ENCODE measurements at places on chromosomes 11 and 22.

- no peak for DNase-seq
Measured at GRCh38 chr22:20423906-20424551, 13.6 kb downstream of the SCARF2 start.

- no peak for DNase-seq
Measured at GRCh38 chr22:37775785-37776638, 31.7 kb upstream of the GCAT start.

DNA sequence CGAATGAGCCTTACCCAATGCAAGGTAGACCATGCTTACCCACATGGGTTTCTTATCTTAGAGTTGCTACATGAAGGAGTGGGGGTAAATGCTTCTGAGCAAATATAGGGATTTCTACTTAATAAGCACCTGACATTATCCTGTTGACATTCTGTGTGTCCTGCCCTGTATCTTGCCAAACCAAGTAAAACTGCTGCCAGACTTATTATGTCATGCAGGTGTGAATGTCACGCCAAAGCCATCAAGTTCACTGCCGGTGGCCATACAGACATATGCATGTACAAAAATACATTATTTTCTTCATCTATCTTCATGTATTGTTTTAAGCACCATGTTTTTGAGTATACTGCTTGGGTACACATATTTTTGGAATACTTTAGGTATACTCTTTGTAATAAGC, 70.2 kb downstream of the NOX4 start:
- DNase-seq: no peak

- DNase-seq: no peak
Measured at GRCh38 chr11:26137651-26138050, 194.3 kb upstream of the ANO3 start.

DNA sequence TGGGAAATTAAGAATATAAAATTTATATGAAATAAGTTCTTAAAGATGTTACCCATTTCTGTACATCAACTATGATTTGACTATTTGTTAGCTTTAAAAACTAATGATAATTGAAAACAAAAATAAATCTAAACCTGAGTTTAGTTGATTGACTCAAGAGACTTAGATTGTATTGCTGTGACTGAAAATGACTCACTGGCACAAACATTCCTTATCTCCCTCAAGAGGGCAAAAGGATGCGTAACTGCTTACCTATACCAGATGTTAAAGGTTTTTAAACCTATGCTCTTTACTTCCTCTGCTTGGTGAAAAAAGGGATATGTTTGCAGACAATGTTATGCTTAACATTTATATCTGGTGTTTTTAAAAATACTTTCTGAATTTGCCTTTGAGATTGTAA, 30.3 kb downstream of the ATM start:
- no peak for DNase-seq

- DNase-seq: no peak
Measured at GRCh38 chr22:39717099-39717498, 146.5 kb downstream of the CACNA1I start.

- DNase-seq: no peak
Measured at GRCh38 chr11:47532597-47533213, 20.2 kb downstream of the CELF1 start.

GRCh38 chr22:32957200-32957803, 100.9 kb downstream of the SYN3 start:
- DNase-seq: no peak

DNA sequence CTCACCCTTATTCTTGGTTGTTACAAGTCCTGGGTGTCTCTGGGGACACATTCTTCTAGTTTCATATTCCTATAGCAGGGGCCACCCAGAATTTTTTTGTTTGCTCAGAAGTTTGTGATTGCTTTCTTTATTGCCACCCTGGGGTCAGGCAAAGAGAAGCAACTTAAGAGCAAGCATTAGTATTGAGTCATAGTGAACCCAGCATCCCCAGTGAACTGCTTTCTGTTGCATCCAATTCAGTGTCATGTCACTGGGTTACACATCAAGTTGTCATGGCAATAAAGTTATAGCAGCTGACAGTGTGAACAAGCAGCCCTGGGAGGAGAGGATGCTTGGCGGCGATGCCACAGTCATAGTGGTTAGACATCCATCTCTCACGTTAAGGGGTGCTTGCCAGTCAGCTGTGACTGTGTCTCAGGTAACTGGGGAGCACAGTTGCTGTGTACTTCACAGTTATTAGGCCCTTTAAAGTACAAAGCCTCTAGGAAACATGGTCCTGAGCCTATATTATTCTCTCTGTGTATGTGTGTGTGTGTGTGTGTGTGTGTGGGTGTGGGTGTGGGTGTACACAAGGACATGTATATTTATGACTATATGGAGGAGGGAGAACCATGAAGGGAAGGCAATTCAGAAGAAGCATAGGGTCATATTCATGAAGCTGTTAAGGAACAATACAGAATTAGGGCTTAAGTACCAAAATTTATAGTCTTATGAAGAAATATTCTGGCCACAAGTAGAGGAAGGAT, 52.5 kb downstream of the TRIM44 start:
- DNase-seq: peak; percentile 21

- DNase-seq: no peak
Measured at GRCh38 chr11:83827940-83828554, 541.9 kb upstream of the CCDC90B start.

DNA sequence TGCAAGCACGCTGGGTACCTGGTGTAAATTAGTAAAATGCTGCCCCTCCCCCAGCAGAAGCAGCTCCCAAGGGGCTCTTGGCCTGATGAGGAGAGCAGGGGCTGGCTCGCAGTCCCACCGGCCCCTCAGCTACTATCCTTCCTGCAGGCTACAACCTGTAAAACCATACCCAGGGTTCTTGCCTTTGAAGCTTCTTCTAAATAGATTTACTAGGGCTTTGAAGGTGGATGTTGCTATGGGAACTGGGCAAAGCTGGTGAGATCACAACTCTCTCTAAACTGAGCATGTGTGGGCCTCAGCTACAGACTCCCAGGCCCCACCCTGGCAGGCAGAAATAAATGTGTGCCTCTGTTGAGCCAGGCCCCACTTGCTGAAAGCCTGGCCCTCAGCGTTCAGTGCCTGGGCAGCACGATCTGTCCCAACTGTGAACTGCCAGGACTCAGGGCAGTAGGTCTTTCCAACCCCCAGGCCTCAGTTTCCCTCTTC, 18.5 kb downstream of the CD5 start:
- no peak for DNase-seq

GRCh38 chr22:21582801-21583740, 15.6 kb downstream of the UBE2L3 start:
- no peak for DNase-seq

DNA sequence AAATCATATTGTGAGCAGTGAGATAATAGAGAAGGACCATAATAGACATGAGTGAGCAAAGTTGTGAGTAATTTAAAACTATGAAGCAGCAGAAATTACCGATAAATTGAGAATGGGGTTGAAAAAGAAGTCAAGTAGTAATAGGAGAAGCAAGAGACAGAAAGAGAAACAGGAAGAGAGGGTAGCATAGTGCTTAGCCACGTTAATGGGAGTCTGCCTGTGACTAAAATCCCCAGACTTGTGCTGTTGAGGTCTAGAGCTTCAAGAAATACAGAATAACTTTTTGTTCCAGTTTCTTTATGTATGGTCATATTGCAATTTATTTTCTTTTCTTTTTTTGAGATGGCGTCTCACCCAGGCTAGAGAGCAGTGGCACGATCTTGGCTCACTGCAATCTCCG, 368.7 kb downstream of the METTL15 start:
- no peak for DNase-seq

GRCh38 chr22:48870436-48870835, 957.2 kb downstream of the BRD1 start:
- no peak for DNase-seq

- DNase-seq: no peak
Measured at GRCh38 chr11:101030015-101030414, 99.6 kb downstream of the PGR start.

- DNase-seq: no peak
Measured at GRCh38 chr22:38251341-38251692, 21.5 kb downstream of the TMEM184B start.

DNA sequence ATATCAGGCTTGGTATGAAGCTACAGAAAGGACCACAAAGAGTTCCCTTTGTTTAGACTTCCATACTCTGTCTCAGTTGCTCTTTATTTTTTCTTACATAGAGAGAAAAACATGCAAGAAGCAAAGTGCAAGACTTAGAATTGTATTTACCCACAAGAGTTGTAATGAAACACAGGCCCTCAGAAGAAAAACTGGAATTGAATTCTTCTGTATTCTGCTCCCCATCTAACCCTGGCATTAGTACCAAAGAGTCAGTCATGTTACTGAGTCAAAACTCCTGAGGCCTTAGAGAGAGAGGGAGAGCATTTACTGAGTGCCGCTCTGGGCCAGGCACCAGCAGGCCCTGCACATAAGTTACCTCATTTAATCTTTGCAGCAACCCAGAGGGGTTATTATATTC, 43.9 kb upstream of the DLAT start:
- no peak for DNase-seq

DNA sequence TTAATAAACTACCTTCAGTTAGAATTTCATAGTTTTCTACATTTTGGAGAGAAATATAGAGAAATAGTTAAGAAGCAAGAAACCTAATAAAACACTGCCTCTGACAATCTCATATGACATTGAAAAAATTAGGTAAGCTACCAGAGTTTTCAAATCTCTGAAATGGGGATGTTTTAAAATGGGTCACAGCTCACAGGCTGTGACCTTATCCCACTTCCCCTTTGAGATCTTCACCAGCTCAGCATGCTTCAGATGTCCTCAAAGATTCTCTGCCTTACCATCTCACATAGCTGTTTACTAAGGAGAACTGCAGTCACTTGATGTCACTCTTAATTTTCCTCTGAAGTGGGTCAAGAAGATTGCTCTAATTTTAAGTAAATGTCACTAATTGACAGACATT, 717.8 kb downstream of the JRKL start:
- no peak for DNase-seq

DNA sequence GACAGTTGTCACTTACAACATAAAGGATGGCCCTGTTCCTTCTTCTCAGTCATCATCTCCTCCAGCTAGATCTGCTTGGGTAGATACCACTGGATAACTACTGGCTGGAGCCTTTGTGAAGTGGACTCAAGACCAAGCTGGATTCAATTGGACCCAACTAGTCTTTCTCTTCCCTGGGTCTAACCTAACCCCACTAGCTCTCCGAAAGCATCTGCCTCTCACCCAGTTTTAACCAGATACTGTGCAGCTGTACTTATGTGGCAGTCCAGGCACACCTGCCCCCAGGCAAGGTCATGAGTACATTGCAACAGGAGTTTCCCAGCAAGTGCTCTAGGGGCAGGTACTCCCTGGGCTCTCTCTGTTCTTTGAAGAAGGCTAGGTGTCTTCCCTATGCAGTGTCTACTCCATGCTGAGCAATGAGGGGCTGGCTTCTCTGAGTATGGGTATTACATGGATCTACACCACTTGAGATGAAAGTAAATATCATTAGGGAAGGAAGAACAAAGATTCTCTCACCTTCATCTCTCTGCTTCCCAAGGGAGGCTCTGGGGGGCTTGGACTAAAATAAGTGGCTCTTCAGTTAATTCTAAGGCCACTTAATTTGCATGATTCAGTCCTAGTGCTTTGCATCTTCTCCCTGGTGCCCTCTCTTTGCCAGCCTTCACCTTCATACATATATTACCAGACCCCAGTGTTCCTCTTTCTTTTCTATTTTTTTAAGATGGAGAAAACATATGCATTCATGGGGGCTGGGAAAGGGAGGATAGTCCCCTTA, 236.1 kb downstream of the NXPE2 start:
- no peak for DNase-seq

GRCh38 chr11:46331282-46331984, 15.8 kb upstream of the DGKZ start:
- DNase-seq: no peak

DNA sequence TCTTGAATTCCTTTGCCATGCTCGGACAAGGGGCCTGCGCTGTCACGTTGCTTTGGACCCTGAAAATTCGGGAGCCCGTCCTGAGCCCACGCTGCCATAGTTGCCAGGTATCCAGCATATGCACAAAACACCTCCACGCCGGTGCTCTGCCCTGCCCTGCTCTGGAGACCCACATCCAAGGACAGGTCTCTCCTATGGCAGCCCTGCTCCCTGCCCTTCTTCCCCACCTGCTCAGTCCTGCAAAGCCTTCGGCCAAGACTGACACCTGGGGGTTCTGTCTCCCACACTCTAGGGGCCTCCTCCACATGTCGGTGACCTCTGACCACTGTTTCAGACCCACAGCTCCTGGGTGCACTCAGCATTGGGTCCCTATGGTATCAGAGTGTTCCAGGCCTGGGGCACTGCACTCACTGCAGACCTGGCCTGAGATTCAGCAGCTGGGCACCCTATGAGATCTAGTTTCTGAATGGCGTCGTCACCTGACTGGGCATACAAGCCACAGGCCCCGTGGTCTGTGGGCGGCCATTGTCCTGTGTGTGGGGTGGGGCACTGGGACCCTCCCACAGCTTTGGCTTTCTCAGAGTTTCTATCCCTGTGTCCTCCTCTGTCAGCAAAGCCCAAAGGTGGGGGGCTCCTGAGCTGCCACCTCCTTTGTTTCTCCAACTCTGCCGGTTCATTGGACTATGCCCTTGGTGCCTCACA, 2.0 kb upstream of the KRTAP5-6 start:
- no peak for DNase-seq

GRCh38 chr22:50606165-50606945, 5.8 kb downstream of the MAPK8IP2 start:
- no peak for DNase-seq

DNA sequence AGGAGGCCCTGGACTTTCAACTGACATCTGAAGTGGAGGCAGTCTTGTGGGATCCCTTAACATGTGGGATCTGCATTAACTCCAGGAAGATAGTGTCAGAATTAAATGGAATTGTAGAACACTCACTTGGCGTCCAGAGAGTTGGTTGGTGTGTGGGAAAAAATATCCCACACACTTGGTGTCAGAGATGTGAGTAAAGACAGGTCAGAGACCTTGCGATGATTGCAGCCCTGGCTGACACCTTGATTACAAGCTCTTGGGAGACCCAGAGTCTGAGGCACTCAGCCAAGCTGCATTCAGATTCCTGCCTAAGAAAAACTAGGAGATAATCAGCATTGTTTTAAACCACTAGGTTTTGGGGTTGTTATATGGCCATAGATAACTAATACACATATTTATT, 7.2 kb upstream of the TPCN2 start:
- DNase-seq: no peak

Data from kidney epithelial cell (primary cell).